NCI-H187 (cell line): ENCODE measurements at places on chromosomes 4 and X.

- no peak for DNase-seq
Observed at GRCh38 chrX:108362026-108362425, 76.2 kb downstream of the COL4A6 start.

GRCh38 chr4:31045724-31046318 lies 325.7 kb downstream of the PCDH7 start:
- no peak for DNase-seq

GRCh38 chr4:90842960-90843359 lies 715.8 kb downstream of the CCSER1 start:
- DNase-seq: no peak

DNA sequence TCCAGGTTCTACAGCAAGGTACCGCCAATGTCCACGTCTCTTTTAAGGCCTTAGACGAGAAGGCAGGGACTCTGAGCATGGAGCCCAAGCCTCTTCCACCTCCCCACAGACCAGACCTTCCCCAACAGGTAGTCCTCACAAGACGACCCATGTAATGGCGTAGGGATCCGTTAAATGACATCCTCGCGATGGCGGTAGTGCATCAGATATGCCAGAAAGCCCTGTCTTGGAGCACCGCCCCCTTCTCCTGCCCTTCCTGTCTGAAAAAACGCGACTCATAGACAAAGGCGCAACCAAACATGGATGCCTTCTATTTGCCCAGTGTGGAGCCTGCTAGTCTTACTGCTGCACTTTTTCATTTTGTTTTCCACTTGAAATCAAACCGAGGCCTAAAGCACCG lies 185.4 kb downstream of the OR13H1 start:
- DNase-seq: peak; percentile 86

GRCh38 chrX:20796450-20796849 lies 529.7 kb upstream of the RPS6KA3 start:
- no peak for DNase-seq

DNA sequence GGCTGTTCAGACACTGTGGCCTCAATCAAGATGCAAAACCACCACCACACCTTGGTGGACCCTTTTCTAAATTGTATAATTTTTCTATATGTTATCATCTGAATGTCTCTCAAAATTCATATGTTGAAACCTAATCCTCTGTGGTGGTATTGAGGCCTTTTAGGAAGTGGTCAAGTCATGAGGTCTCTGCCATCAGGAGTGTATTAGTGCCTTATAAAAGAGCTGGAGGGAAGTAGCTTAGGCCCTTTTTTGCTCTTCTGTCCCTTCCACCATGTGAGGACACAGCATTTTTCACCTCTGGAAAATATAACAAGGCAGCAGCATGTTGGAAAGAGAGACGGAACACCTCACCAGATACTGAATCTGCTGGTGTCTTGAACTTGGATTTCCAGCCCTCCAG lies 30.5 kb upstream of the DKK2 start:
- no peak for DNase-seq

- no peak for DNase-seq
Observed at GRCh38 chr4:29047341-29048041, 1672.7 kb upstream of the PCDH7 start.

DNA sequence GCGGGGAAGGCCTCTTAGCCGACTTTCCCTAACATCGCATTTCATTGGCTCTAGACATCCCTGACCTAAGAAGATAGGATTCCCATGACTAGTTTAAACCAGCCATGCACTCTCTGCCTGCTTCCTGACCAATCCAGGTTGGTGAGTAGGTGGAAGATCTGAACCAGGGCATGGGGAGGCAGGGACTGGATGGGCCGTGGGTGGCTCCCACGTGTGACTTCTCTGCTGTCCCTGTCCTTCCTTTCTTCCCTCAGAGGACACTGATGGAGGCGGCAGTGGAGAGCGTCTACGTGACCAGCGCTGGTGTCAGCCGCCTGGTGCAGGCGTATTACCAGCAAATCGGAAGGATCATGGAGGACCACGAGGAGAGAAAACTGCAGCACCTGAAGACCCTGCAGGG lies 90.7 kb downstream of the EVC start:
- DNase-seq: no peak

DNA sequence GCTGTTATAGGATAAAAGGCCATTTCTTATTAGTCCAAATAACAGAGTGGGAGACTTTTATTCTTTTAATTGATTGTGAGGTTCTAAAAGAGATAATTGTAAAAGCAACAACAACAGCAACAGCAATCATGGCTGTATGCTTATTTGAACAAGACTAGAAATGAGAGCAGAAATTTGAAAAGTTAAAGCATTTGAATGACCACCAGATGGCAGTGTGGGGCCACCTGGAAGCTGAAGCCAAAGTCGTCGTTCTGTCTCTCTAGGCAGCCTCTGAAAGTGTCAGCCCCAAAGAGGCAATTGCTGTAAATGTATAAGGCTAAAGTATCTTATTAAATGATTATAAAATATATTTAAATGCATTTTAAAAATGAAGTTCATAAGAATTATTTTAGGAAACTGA lies 42.2 kb downstream of the SH2D1A start:
- DNase-seq: no peak

- DNase-seq: no peak
Observed at GRCh38 chrX:295136-295535, 14.0 kb downstream of the PLCXD1 start.

DNA sequence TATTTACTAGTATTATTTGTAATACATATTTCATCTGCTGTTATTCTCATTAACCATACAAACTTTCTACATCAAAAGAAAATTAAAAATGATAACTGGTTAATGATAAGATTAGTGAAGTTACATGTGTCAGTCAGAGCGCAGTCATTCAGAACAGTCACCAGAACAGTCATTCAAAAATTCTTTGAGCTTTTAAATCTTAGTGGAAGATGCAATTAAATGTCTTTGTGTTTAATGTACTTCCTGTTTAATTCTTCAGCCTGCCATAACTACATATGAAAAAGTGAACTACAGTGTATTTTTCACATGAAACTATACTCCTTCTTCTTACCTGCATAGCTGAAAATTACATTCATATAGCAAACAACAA lies 179.7 kb upstream of the NDST4 start:
- DNase-seq: no peak

- no peak for DNase-seq
Observed at GRCh38 chr4:48141048-48141447, 7.0 kb upstream of the TXK start.

- DNase-seq: no peak
Observed at GRCh38 chr4:136390824-136391223, 1141.5 kb downstream of the PCDH18 start.
